Activated CD4-positive, CD25-positive, alpha-beta regulatory T cell (primary cell): ENCODE measurements at places on chromosomes 1 and 21.

- no peak for DNase-seq
Measured at GRCh38 chr1:225811622-225812487, 1.9 kb downstream of the EPHX1 start.

DNA sequence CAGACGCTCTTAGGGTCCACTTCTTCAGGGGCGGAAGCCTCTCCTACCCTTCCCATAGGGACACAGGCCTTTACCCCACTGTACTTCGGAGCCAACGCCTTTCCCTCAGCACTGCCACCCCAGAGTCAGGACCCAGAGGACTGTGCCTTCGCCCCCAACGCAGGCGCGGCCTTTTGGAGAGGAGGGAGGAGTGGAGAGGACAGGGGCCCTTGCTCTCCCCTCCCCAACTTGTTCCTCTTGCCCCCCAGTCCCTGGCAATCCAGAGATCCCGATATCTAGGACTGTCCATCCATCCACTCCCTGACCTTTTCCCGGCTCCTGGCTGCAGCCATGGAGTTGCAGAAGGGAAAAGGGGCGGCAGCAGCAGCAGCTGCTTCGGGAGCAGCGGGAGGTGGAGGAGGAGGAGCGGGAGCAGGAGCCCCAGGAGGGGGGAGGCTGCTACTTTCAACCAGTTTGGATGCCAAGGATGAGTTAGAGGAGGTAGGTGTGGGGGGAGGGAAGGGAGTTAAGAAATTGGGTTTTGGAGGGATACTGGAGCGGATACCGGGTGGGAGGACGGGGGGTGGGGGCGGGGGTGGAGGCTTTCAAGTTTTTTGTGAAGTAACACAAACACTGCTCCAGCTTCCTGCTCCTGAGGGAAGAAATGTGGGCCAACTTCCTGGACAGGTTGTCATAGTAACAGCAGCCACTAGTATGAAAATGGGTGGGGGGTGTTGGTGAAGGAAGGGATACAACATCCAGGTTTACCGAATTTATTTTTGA, 636 bp downstream of the INTS3 start:
- DNase-seq = peak; percentile 7

DNA sequence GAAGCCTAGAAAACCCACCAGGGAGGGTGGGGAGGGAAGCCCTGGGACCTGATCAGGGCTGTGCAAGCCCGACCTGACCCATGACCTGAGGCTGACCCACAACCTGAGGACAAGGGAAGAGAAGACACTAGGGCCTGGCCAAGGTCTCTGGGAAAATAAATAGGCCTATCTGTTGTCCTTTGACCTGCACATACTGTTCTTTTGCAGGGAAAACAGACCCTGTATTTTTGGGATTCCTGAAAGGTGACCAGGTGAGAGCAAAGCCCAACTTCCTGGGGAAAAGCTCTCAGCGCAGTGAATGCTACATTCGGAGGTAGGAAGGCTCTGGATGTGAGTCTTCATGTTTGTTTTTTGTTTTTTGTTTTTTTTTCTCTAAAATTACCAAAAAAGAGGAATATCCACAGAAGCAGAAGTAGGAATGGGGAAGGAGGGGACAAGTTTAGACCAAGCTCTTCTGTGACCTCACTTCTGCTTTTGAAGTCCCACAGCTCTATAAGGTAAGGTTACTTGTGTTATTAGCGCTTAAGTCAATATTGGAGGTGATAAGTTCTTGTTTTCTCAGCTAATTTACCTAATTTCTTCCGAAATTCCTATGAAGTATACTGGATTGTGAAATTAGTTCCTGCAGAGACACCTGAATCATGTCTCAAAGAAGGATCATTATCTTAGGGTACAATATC, 26.2 kb upstream of the LYST start:
- no peak for DNase-seq

DNA sequence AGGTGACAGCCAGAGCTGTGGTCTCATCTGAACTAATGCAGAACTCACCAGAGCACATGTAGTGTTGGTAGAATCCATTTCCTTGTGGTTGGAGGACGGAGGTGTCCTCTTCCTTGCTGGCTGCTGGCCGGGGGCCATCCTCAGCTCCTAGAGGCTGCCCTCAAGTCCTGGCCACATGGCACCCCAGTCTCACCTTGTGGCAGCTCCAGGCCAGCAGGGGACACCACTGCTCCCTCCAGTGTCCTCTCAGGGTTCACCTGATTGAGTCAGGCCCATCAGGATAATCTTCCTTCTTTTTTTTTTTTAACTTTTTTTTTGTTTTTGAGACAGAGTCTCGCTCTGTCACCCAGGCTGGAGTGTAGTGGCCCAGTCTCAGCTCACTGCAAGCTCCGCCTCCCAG, 2.9 kb downstream of the KCNE1 start:
- DNase-seq = no peak

DNA sequence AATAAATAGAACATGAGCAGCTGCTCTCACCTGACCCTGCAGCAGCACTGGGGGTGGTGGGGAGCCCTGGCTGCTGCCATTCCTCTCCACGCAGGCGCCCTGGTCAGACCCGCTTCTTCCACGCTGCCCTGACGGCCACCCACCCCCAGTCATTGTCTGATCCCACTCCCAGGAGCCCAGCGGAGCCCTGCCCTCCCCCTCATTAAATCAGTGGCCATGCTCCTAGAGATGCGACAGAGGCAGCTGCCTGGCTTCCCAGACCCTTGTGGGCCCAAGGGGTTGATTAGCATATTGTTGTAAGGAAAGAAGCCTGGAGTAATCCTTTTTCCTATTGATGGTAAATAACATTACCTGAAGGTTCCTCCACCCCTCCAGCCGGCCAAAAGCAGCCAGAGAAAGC, 301.5 kb downstream of the RRAGC start:
- DNase-seq = no peak

DNA sequence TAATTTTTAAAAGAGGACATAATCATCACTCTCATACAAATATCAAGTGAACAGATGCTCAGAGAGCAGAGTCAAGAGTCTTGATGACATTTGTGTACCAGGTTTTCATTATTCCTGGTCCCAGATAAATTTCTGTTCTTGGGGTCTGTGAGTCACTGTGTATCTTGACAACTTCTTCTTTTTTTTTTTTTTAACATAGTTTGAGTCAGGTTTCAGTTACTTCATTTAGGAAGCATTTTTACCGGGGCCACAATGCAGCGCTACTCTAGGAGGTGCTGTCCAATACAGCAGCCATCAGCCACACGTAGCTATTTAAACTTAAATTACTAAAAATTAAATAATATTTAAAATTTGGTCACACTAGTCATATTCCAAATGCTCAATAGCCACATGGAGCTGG, 188.1 kb upstream of the SAMSN1 start:
- DNase-seq = no peak

- DNase-seq = no peak
Measured at GRCh38 chr1:221693087-221693486, 48.8 kb downstream of the DUSP10 start.

GRCh38 chr1:44318097-44319088, 36.7 kb downstream of the ERI3 start:
- peak; percentile 11 for DNase-seq

GRCh38 chr1:91792489-91793071, 93.4 kb downstream of the TGFBR3 start:
- DNase-seq = no peak

GRCh38 chr1:51410568-51411460, 80.5 kb upstream of the TTC39A start:
- no peak for DNase-seq

GRCh38 chr1:169762699-169763098, 28.8 kb upstream of the SELE start:
- DNase-seq = no peak

- no peak for DNase-seq
Measured at GRCh38 chr1:78622548-78622947, 2.3 kb downstream of the IFI44L start.

DNA sequence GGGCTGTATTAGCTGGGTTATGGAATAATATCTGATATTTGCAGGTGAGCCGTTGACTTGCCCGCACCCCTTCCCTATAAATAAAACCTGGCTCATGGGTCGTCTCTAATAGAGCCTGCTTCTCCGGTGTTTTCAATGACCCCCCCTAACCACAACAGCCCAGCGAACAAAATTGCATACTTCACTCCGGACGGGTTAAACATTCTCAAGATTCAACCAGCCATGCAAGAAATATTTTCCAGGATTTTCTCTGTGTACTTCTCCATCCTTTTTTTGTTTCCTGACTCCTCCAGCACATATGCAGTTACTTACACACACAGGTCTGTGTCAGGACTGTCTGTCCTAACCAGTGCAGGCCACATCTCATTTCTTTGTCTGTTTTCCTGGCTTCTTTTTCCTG, 267.7 kb downstream of the ZNF648 start:
- DNase-seq = no peak

- DNase-seq = no peak
Measured at GRCh38 chr1:183285746-183286145, 99.7 kb downstream of the LAMC2 start.

DNA sequence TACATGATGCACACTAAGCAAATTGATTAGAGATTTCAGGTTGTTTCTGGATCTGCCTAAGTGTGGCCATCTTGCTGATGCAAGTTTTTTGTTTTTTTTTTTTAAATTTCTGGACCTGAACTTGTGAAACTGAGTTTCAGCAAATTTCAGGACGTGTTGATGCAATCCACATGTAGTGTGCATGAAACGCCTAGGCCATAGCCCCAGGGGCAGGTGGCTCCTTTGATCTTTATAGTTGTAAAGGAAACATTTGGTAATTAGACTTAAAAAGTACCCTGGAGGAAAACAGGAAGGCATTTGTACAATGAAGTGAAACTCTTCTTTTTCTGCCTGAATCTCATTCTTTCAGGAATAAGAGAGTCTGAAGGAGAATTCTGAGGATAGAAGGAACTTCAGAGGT, 162.2 kb upstream of the LHX8 start:
- DNase-seq = no peak

DNA sequence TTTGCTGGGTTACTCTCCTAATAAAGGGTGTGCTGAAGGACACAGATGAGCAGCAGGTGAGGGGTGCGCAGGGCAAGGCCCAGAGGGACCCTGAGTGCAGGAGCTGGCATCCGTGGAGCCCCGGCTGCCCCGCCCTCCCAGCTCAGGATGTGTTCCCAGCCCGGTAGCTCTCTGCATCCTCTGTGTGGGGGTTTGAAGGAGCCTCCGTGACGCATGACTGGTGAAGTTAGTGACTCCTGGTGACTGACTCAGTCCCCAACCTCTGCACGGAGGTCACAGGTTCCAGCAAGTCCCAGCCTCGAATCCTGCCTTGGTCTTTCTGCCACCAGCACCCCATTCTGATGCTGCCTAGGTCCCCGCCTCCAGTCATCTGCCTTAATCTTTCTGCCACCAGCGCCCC, 21.6 kb upstream of the TSPEAR start:
- DNase-seq = no peak

- no peak for DNase-seq
Measured at GRCh38 chr1:22074803-22075202, 22.3 kb downstream of the CDC42 start.

GRCh38 chr1:231735411-231735810, 108.8 kb downstream of the DISC1 start:
- DNase-seq = no peak

GRCh38 chr1:3259020-3259419, 190.0 kb downstream of the PRDM16 start:
- no peak for DNase-seq

DNA sequence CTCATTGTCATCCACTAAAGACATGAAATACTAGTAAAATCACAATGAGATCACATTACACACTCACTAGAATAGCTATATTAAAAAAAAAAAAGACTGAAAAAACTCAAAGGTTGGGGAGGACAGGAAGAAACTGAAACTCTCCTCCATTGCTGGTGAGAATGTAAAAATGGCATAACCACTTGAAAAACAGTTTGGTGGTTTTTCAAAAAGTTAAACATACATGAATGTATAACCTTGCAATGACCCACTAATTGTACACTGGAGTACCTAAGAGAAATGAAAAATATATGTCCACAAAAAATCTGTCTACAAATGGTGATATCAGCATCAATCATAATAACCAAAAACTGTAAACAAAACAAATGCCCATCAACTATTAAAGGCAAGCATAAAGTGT, 44.0 kb downstream of the NRIP1 start:
- no peak for DNase-seq

GRCh38 chr1:242735323-242735722, 210.8 kb upstream of the PLD5 start:
- DNase-seq = no peak

- no peak for DNase-seq
Measured at GRCh38 chr1:71526824-71527223, 446.0 kb upstream of the ZRANB2 start.

DNA sequence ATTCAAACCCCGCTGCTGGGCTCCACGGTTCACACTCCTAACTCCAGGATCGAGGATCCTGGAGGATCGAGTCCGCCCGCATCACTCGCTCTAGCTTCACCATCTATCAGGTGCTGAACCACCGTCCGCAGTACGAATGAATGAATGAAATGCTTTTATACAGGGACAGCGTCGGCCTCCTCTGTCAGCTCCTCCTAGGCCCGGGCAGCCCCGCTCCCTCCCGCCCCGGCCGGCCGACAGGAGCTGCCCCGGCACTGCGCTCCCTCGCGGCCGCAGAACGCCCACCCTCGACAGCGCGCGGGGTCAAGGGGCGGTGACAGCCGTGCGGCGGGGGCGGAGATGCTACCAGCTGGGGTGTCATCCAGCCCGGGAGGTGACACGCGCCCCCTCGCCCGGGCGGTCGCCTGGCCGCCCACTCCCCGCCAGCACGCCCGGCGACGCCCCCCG, 520 bp downstream of the ZBTB17 start:
- DNase-seq = no peak

GRCh38 chr1:201898992-201899391, 10.3 kb downstream of the SHISA4 start:
- DNase-seq = no peak

DNA sequence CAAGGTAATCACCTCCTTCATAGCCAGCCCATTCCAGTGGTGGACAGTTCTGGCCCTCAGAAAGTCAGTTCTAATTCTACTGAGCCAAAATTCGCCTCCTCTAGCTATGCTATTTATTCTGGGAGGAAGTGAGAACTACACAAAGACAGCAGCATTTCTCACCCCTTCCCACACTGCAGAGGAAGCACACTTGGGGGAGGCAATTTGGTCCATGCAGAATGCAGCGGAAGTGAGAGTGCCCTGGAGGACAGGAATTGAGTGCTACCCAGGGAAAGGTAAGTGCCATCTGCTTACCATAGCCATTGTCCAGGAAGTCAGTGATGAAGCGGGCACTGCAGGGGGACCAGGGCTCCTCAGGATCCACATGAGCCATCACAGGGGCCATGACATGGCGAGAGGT, 3.7 kb downstream of the ADAMTS4 start:
- no peak for DNase-seq

- DNase-seq = no peak
Measured at GRCh38 chr1:218752126-218752525, 407.0 kb downstream of the TGFB2 start.

DNA sequence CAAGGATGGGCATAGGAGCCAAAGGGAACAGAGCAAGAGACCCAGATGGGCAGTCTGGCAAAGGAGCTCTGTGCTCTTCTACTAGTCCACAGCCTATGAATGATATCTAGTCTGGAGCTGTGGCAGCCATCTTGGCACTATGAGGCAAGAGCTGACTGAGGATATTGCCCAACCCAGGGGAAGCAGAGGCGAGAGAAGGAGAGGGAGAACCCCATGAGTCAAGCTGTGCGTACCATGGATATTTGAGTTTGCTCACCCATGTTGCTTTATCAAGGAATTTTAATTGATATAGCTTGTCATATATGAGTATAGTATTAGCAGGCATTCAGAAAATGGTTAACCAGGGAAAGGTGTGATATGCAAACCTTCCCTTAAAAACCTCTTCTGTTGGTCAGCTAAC, 420.9 kb downstream of the PRDM2 start:
- no peak for DNase-seq
